Activated T-helper 1 cell treated with anti-CD3 and anti-CD28 coated beads, Interleukin-12 subunit alpha, Interleukin-12 subunit beta, Interleukin-2, Interleukin-4 antibody, amounts not matched to agents 30 ng/mL and 10 ng/mL and 1 ng/mL, durations not matched to agents 14 hours and 24 hours and 36 hours (primary cell): ENCODE measurements at places on chromosomes 12 and 14. TPM values are rescaled to one million over a fixed set of nuclear protein-coding genes. Genes with fewer than 3 reads are reported as not detected.

DNA sequence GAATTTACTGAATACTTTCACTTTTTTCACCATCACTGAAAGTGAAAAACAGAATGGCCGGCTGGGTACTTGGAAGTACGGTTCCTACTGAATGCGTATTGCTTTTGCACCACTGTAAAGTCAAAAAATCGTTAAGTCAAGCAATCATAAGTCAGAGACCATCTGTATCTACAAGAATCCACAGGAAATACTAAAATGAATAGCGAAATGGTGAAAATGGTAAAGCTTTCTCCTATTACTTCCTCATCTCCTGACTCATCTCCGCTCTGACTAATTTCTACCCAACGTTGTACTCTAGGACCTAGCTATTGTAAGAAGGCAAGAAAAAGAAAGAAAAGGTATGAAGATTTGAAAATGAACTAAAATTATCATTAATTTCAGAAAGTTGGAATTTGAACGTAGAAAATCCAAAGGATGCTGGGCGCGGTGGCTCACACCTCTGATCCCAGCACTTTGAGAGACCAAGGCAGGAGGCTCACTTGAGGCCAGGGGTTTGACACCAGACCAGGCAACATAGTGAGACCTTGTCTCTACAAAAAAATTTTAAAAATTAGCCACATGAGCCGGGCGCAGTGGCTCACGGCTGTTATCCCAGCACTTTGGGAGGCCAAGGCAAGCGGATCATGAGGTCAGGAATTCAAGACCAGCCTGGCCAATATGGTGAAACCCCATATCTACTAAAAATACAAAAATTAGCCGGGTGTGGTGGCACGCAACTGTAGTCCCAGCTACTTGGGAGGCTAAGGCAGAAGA is 5.3 kb upstream of the CDCA4 start:
- DNase-seq: no peak

SPRYD3 gene
- total RNA-seq: 41.2 and 42.6 TPM in 2 replicates

DNA sequence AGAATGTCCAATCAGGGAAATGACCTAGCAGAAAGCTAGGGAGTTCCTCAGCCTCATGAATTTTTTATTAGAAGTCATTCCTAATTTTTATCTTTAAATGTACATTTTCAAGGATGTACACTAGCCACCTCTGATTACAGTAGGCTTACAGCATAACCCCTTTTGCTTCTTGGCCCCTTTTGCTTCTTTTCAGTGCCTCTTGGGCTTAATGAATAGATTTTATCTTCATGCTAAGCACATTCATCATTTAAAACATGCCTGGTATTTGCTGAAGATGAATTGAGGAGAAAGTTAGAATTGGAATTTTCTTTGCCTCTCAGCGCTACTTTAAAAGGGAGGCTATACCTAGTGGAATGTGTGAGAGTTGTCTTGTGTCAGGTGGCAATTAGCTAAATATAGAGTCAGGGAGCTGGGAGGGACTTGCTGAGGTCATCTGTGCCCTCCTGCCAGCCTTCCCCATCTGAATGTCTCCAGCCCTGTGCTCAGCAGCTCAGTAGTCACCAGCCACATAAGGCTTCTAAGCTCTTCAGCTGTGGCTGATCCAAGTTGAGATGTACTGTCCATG is 132.1 kb downstream of the SAMD4A start:
- no peak for DNase-seq

DNA sequence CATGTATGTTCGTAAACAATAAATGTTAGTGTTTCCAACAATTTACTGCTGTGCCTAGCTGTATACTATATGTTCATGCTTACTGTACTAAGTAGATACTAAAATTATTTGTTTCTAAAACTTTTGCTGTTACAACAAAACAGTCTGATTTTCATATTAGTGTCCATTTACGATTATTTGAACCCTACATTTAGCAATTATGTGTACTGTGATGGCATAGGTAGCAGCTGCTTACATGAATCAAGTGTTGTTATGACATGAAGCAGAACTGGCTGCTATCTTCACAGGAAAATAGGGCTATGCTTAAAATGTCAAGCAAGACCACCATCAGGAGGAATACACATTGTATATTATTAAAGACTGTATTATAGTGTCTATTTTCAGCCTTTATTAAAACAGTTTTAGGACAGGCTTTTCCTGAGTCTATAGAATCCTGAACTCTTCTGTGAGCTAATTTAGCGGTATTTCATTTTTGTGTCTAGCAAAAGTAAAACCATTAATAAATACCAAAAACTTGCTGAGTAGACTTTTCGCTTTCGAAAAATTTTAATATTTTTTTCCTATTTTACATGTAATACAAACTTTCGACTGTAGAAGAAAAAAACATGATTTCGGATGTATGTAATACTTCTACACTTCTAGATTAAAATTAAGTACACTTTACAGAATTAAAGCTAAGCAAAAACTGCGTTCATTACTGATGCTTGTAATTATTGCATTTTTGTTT is 1.1 kb upstream of the WDR89 start:
- DNase-seq: no peak

GRIN2B gene
- total RNA-seq: not detected in 2 replicates

DNA sequence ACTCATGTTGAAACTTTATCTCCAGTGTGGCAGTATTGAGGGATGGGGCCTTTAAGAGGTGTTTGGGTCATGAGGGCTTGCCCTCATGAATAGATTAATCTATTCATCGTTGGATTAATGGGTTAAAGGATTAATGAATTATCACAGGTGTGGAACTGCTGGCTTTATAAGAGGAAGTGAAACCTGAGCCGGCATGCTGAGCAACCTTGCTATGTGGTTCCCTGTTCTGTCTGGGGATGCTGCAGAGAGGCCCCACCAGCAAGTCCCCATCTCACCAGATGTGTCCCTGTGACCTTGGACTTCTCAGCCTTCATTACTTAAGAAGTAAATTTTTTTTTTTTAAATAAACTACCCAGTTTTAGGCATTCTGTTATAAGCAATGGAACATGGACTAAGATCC is 109.6 kb downstream of the DYRK2 start:
- no peak for DNase-seq

GRCh38 chr12:131950182-131950913 is 606 bp downstream of the EP400 start:
- DNase-seq: peak; percentile 26

GRCh38 chr12:15146585-15146984 is 74.6 kb downstream of the RERG start:
- DNase-seq: no peak

- no peak for DNase-seq
Measured at GRCh38 chr14:90573385-90574105, 176.7 kb downstream of the CALM1 start.

LMNTD1 gene
- total RNA-seq: not detected in 2 replicates

TMEM52B gene
- not detected in 2 replicates for total RNA-seq

DNA sequence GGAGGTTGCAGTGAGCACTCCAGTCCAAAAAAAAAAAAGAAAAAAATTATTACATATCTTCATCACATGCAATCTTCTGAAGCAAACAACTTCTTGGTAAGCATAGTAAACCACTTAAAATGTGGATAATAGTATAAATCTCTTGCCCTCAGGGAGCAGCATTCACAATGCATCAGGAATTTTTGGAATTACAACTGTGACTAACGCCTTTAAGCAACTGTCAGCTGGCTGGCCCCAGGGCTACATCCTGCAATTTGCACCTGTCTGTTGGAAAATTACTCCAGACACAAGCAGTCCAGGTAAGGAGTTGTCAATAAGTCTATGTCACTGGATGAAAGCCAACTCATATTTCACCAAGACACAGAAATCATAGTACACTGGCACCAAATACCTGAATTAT is 5.5 kb upstream of the SLC7A7 start:
- DNase-seq: no peak

DNA sequence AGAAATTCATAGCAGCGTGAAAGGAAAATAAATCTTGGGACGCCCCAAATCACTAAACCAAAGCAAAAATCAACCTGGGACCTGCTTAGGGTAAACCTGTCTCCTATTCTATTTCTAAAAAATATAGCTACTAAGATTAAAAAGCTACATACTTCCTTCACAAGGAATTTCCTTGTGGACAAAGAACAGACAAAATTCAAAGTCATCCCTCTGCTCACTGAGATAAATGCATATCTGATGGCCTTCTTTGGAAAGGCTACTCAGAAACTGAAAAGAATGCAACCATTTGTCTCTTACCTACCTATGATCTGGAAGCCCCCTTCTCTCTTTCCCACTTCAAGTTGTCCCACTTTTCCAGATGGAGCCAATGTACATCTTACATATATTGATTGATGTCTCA is 93.0 kb upstream of the CNOT2 start:
- no peak for DNase-seq

TEX52 gene
- total RNA-seq: 0.17 TPM in 1 of 2 replicates, not detected in the other

CIDEB gene
- 18.1 and 18.7 TPM in 2 replicates for total RNA-seq

GRCh38 chr12:115232455-115233156 is 548.6 kb upstream of the TBX3 start:
- no peak for DNase-seq

DNA sequence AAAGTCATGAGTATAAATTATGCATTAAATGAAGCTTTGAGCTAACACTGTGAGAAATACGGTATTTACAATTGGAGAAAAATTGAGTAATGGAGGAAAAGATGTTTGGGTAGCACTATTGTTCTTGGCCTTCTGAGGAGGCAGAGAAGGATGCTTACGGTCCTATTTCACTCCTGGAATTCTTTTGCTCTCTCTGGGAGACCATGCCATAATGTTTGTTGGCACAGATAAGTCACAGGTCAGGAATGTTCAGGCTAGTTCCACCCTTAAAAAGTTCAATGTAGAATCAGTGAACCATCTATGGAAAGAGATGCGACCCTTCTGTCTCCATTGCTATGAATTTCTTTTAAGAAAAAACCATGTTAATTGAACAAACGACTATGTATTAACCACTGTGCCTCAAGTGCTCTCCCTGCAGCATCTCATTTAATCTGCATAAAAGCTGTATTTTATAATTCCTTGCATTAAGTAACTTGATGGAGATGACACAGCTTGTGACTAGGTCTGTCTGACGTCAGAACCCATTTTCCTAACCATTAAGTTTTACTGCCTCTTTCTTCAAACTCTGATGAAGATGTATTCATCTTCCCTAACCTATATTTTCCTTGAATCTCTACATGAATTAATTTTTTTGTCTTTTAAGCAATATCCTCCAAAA is 9.5 kb downstream of the BATF start:
- no peak for DNase-seq

TPH2 gene
- total RNA-seq: not detected in 2 replicates

GRCh38 chr12:122104844-122105243 is 26.3 kb downstream of the MLXIP start:
- DNase-seq: no peak

DNA sequence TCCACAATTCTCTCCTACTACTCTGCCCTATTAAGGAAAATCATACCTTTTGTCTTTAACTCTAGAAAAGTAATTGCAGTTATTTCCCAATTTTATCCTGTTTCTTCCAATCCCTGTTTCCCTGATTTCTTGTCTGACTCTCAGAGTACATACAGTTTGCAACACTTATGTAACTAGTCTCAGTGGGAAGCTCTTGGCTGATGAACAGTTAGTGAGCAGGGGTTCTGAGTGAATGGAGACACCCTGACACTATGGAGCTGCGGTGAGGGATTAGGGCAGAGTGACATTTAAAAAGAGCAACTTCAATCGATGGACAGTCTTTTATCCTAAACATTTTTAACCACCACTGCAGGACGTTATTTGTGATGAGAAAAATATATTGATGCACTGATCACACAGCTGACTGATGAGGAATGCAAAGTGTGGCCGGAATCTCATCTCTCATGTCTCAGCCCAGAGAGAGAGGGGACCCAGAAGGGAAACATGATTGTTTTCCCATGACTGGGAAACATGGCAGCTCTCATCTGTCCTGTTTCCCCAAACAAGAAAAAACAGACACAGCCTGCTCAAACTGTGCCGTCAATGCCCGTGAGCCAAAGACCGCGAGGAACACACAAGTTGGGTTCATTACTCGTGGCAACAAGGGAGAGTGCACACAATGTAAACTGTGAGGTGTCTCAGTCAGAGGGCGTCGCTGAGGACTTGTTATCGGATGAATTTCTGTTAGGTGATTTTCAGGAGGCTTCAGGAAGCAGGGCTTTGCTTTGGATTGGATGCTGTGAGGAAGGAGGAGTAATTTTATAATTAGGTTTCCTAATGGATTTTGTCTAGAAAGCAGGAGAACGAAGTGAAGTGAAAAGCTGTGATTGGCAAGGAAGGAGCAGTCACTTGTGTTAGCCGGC is 5.2 kb upstream of the SLC6A13 start:
- DNase-seq: no peak

- DNase-seq: no peak
Measured at GRCh38 chr14:61640158-61641136, 54.9 kb upstream of the HIF1A start.
